Neural progenitor cell (in vitro differentiated cells): ENCODE measurements at places on chromosomes 16 and 17.

DNA sequence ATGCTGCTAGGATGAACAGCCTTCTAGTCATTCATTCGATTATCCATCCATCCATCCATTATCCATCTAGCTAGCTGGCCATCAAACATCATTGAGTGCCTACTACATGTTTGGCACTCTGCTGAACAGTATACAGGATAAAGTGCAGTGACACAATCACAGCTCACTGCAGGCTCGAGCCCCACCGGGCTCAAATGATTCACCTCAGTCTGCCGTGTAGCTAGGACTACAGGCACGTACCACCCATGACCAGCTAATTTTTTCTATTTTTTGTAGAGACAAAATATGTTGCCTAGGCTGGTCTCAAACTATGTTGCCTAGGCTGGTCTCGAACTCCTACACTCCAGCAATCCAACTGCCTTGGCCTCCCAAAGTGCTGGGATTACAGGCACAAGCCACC, 50.0 kb downstream of the SSH2 start:
- no peak for DNase-seq

- peak; percentile 75 for DNase-seq
These were observed 1.4 kb downstream of the AXIN2 start for GRCh38 chr17:65559804-65560627.

- DNase-seq: no peak
These were observed 19.7 kb downstream of the DHRS7B start for GRCh38 chr17:21146362-21147015.

GRCh38 chr17:69577098-69577497, 162.6 kb downstream of the MAP2K6 start:
- no peak for DNase-seq

DNA sequence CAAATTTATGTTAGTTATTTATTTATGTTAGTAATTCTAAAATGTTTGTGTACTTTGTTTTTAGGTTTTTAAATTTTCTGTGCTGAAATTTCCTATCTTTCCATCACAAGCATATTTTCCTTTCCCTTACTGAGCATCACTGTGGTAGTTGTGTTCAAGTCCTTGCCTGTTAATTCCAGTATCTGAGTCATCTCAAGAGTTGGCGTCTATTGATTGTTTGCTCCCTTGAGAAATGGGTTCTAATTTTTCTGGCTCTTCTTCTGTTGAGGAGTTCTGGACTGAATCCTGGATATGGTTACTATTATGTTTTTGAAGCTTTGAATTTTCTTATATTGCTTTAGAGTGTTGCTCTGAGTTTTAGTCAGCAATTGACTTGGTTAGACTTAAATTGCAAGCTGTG, 56.3 kb downstream of the GAN start:
- no peak for DNase-seq

DNA sequence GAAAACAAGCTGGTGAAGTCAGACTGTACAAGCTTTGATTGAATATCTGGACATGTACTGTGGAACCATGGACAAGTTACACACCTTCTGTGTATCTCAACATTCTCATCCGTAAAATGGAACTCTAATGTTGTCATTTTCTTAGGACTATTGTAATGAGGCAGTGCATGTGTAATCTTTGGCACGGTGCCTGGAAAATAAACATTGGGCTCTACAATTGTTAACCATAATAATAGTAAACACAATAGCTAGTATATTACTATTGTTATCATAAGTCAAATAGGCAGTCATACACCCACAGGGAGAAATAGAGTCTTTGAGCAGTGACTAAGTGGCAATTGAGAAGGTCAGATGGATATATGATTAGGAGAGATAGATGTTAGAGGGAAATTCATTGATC, 39.8 kb upstream of the ANKFN1 start:
- DNase-seq: no peak

DNA sequence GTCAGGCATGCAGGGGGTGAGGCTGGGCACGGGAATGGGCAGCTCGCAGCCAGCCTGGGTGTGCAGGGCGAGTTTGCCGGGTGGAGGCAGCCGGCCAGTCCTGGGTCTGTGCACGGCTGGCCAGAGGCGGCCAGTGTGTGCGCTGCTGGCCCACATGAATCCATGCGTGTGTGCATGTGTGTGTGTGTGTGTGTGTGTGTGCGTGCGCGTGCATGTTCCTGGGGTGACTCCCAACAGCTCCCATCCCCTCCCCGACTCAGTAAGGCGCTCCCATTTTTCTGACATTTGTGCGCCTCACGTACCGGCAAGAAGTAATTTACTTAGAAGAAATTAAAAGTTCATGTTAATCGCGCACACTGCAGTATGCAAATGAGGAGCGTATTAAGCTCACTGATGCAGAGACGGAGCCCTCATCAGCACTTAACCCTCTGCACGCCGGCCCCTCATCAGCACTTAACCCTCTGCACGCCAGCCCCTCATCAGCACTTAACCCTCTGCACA, 55.4 kb upstream of the ACSF3 start:
- DNase-seq: no peak

GRCh38 chr17:32795339-32795979, 81.5 kb downstream of the MYO1D start:
- DNase-seq: no peak

- peak; percentile 66 for DNase-seq
These were observed 986 bp downstream of the HAPSTR1 start for GRCh38 chr16:9092282-9092977.

DNA sequence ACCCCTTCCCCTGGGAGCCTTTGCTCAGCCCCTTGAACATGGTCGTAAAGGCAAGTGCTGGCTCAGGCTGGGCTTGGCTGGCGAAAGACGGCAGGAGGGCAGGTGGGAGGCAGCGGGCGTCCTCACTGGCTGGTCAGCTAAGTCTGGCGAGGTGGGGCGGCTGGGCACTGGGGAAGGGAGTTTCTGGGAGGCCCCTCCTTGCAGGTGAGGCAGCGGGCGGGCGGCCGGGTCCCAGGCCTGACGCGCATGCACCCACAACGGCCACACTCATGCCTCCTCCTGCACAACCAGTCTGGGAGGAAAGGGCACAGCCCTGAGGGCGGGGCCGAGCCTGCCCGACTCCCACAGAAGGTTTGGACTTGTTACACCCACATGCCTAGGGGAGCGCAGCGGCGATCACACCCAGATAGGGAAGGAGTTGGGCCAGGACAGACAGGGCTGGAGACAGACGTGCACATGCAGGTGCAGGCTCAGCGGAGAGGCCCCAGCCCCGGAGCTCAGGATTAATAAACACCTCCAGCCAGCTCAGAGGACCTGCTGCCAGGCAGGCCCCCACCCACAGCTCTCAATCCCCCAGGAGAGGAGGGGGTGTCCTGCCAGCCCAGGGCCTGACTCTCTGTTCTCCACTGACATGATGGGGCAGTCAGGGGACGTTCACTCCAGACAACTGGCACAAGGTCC, at the start of gene EVPL:
Gene EVPL (minus strand): TSS at position 148 of the 681 bp plus-strand sequence. CDS start 108 bp downstream, at position 40.
- DNase-seq: no peak

- no peak for DNase-seq
These were observed 266.0 kb downstream of the SNX29 start for GRCh38 chr16:12242516-12242915.

- peak; percentile 90 for DNase-seq
These were observed 2.0 kb upstream of the SPHK1 start for GRCh38 chr17:76382351-76382802.

GRCh38 chr17:59330053-59330942, 1.2 kb upstream of the YPEL2 start:
- peak; percentile 49 for DNase-seq

DNA sequence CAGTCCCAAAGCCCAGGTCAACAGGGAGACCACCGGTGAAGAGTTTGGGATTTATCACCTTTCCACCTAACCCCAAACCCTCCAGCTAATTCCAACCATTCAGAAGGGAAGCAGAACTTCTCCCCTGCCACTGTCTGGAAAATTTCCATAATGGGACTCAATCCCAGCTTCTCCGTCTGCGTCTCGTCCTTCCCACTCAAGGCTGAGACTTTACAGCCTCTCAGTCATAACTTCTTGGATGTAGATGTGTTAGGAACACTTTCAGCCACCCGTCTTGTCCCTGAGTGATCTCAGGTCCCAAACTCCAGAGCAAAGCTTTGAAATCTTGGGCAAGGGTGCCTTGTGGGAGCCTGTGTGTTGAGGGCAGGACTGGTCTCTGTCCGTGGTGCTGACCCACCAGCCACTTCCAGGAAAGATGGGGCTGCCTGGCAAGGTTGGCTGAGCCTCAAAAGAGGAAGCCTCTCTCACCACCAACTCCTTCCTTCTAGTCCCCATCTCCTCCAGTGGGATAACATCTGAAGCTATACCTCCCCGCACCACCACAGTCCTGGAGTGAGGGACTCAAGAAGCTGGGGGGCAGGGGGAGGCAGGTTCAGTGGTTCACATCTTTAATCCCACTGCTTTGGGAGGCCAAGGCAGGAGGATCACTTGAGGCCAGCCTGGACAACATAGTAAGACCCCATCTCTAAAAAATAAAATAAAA, 9.3 kb downstream of the GAS2L2 start:
- DNase-seq: peak; percentile 77

DNA sequence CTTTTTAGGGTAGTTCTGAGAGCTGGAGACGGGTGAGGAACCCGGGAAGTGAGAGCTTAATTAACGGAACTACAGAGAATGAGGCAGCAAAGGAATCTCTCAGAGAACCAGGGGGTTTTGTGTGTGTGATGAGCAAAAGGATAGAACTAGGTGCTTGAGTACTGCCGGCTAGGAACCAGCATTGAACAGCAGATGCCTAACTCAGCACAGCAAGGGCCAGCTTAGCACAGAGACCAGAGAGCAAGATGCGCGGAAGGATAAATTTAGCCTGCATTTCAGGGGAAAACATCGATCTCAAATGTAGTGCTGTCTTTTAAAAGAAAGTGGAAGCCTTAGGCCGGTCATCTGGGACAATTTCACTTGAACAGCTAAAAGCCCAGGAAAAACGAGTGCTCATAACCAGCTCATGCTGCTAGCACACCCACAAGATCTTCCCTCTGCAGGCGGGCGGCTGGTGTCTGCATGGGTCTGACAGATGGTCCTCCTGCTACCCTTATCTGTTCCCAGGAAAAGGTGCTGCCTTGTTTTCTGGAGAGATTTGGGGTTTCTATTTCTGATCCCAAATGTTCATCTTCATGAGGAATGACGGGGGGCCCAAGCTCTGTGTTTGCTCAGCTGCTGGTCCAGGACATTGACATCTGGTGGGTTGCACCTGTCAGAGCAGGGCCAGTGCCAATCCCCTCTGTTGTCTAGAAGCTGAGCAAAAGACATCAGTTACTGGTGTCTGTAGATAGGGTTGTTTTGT, 103.9 kb downstream of the SOCS1 start:
- DNase-seq: no peak

DNA sequence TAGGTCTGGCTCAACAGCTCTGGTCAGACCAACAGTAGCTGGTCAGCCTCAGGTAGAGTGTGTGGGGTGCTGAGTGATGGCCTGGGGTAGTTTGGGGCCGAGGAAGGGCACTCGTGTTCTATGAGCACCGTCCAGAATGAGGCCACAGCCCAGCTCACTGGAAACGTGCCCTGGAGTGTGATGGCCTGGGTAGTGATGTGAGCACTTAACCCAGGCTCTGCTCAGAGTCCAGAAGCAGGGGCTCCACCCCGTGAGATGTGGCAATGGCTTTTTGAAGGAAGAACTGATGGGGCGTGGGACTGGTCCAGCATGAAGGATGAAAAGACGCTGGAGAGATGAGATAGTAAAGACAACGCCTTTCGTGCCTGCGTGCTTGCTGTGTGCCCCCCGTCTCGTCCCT, 35.3 kb downstream of the NTN1 start:
- DNase-seq: no peak

- DNase-seq: no peak
These were observed 11.3 kb downstream of the TBX2 start for GRCh38 chr17:61411011-61411260.

- no peak for DNase-seq
These were observed 62.2 kb downstream of the FBXL20 start for GRCh38 chr17:39339272-39339671.

DNA sequence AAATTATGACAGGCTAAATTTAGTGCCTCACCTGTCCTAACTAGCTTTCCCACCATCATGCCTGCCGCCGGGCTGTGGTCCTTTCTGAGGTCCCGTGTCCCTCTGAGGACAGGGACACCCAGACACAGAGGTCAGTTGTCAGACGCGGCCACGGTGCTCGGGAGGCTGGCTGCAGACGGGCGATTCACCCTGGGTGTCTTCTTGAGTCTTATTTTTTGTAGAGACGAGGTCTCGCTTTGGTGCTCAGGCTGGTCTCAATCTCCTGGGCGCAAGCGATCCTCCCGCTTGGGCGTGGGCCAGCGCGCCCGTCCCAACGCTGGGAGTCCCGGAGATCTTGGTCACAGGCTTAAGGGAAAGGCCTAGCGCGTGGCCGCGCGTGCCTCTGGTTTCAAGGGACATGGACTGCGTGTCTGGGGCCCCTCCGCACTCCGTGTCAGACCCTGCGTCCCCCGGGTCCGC, 797 bp upstream of the RAB11FIP3 start:
- no peak for DNase-seq

GRCh38 chr16:54015147-54015546, 271.4 kb downstream of the IRX3 start:
- DNase-seq: no peak

DNA sequence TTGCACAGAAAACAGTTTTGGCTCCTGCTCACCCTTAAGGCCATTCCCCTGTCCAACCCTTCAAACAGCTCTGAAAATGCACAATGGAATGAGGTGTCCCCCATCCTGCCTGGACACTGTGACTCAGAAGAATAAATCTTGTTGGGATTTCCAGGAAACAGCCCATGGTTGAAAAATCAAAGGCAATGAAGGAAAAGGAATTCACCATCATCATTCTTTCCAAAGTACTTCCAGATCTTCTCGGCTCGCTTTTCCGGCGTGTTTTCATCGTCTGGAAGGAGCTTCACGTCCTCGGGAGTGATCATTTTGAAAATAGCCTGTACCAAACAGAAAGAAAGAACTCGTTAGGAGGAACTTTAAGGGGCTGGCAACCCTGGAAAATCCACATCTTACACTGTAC, 4.3 kb downstream of the RCVRN start:
- no peak for DNase-seq

DNA sequence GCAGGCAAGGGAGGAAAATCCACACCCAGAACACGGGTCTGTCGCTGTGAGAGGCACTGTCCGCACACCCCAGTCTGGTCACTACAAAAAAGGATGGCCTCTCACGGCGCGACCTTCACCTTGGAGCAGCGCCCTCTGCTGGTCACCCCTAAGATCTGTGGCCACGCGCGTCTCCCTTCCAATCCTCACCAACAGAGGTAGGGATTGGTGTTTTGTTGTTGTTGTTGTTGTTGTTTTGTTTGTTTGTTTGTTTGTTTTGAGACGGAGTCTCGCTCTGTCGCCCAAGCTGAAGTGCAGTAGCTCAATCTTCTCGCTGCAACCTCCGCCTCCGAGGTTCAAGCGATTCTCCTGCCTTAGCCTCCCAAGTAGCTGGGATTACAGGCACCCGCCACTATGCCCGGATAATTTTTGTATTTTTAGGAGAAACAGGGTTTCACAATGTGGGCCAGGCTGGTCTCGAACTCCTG, 15.0 kb upstream of the C17orf58 start:
- DNase-seq: peak; percentile 66

GRCh38 chr17:61966191-61966590, 38.4 kb upstream of the INTS2 start:
- no peak for DNase-seq
